ENCODE measurements at places on chromosomes 6 and 20. TPM values are rescaled to one million over a fixed set of nuclear protein-coding genes. Genes with fewer than 3 reads are reported as not detected.

Gene CGA
- total RNA-seq, result not detected

Gene TGM3
- total RNA-seq, result not detected

Gene SF3B5
- 82.4 TPM for total RNA-seq

Gene ADGRF1
- not detected for total RNA-seq

Gene BPIFB4
- not detected for total RNA-seq

Gene BTN1A1
- not detected for total RNA-seq

Gene TTBK1
- total RNA-seq, result 0.12 TPM

Gene DEFB132
- not detected for total RNA-seq

Gene FOXC1
- 88.8 TPM for total RNA-seq

Gene SLC32A1
- total RNA-seq, result not detected

Gene AP5S1
- 12.3 TPM for total RNA-seq

Gene NRM
- total RNA-seq, result 15.0 TPM

Gene MAN1A1
- 57.8 TPM for total RNA-seq

Gene CDC25B
- 29.6 TPM for total RNA-seq

Gene SYCP2L
- total RNA-seq, result 1.3 TPM

Gene JPH2
- total RNA-seq, result 63.3 TPM

Gene SEMG1
- total RNA-seq, result not detected

Gene TMEM30A
- total RNA-seq, result 164 TPM

Gene GJA10
- total RNA-seq, result not detected

Gene CD40
- 20.9 TPM for total RNA-seq
